ENCODE measurements at places on chromosomes 7 and 10.

DNA sequence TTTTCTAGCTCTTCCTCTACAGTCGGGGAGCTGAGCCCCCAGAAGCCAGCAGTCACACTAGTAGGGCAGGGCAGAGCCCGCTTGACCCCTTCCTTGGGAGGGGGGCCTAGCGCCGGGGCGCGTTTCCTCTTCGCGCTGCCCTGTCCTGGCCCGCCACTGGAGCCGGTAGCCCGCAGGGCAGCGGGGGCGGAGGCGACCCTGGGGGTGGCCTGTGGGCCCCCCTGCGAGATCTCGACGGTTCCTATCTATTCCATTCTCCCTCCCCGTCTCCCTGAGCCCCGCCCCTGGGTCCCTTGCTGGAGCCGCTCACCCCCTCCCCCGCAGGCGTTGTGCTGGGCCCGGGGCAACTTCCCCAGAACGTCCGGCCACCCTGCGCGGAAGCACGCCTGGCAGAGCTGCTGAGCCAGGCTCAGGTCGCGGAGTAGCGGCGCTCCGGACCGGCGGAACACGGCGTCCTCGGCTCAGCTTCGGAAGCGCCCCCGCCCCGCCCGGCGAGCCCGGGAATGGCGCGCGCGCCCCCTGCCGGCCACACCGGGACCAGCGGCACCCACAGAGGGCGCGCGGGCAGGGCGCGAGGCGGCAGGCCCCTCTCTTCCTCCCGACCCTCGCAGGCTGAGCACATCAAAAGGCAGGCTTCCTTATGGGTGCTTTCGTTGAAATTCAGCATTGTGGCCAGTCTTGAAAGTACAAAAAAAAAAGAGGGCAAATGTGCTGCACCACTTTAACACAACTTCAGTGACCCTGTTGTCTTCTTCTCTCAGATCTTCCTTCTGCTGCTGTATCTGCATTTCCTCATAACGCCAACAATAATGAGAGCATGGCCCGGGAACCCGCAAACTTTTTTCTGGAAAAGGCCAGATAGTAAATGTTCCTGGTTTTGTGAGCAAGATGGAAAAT, 327.6 kb downstream of the TNS3 start:
- DNase-seq: peak; percentile 15

DNA sequence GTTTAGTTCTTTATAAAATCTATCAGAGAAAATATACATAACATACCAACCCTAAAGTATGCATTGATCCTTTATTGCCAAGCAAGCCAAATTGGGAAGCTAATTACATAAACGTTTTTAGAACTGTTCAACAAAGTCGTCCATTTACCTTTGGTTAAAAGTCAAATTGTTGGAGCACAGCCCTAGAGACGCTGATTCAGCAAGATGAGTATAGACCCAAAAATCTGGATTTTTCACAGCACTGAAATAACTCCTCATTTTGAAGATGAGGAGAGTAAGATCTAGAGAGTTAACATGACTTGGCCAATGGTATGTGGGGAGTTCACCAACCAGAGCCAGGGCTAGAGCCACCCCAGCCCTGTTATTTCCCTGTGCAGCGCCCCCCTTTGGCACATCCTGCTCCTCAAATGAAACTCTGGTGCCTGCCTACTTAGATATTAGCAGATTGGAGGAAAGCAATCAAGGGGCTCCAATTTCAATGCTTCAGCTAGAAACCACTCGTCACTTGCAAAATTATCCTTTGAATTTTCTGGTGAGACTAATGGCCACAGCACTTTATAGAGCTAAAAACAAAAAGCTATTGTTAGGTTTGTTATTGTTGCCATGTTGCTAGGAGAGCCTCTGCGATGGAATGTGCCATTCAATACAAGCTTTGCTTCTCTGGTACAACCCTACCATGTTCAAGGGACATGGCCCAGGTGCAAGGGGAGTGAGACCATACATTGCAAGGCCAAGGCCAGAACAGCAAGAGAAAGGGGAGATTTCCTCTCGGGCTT, 132.6 kb upstream of the ZEB1 start:
- peak; percentile 32 for DNase-seq

- no peak for DNase-seq
Measured at GRCh38 chr10:30704026-30704600, 74.6 kb upstream of the LYZL2 start.

DNA sequence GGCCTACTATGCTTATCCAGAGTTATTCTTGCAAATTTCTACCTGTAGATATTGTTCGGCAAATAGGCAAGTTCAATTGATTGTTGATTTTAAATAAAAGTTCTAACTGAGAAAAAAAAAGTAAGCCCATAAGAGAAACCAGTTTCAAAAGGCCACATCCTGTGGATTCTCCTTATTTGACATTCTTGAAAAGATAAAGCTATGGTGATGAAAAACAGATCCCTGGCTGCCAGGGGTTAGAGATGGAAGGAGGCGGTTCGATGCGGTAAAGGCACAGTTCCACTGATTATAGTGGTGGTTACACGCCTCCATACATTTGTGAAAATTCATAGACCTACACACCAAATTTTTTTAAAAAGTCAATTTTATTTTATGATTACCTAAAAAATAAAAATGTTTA, 347.8 kb downstream of the KCNMA1 start:
- no peak for DNase-seq

DNA sequence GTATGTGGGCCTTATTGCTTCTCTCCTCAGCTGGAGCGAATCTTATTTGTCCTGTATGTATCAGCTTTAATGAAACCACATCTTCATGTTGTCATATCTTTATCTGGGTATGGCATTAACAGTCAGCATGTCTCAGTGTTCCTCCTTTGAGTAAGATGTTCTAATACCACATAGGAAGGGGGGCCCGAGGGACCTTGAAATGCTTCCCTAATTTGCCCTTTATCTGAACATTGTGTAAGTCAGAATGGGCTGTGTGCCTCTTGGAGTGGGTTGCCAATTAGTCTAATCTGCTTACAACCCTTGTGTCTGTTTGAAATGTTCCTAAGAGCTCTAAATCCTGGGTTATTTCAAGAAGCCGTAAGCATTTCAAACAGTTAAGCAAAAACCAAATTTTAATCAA, 623.8 kb downstream of the SUGCT start:
- no peak for DNase-seq

- DNase-seq: no peak
Measured at GRCh38 chr10:102923601-102924000, 5.5 kb downstream of the CNNM2 start.

DNA sequence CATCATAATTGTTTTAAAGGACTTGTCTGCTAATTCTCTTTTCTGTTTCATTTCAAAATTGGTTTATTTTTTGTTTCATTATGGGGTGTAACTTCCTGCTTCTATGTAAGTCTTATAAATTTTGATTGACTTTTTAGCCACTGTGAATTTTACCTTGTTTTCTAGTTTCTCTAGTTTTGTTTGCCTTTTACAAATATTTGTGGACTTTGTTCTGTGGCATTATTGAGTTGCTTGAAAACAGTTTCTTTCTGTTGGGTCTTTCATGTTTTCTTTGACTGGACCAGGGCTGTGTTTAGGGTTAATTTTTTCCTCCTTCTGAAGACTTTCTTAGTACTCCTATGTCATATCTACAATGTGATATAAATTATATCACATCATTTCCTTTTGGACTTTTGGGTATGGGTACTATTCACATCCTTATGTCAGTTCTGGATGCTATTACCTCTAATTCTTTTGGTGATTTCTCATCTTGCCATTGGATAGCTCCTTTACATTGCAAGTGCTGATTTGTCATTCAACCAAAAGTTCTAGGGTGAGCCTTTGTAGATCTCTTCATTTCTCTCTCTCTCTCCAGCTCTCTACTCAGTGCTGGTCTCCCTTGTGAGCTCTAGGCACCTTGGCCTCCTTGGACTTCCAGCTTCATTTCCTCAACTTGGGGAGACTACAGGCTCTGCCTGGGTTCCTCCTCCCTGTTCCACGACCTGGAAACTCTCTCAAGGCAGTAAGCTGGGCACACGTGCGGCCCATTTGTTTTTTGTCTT, 36.9 kb downstream of the MLLT10 start:
- no peak for DNase-seq

GRCh38 chr10:30219971-30220751, 128.9 kb downstream of the MTPAP start:
- peak; percentile 26 for DNase-seq

DNA sequence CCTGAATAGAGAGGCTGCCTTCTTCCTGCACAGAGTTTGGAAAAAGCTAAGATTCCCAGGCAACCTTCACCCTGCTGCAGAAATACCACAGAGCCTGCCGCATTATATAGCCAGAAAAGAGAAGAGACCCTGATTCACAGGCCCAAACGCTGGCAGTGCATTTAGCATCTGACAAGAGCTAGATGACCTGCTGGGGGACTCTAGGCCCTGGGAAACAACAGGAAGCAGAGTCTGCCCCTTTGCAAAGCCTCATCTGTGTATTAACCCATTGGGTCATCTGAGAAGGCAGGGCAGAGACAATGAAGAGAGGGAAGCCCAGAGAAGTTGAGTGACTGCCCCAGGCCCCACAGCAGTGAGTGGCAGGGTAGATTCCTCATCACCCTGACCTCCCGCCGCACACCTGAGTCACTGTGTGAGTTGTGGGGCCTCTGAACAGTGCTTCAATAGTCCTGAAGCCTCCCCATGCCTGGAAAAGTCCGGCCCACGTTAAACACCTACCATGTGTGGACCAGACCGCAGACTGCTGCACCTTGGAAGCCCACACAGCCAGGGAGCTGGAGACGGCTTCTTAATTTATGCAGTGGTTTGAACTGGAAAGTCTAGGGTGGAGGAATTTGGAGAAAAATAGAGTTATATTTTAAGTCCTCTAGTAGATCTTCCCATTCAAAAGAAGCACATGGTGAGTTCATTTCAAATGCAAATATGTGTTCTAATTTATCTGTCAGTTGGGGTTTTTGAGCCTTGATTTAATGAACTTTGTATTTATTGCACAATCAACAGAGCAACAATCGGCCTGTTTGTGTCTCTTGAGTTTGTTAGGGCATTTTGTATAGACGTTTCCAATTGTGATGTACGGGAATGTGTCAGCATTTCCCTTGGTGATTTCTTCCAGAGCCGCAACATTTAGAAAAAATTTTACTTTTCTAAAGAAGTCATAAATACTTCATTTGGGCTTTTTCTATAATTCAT, 80.4 kb upstream of the GPR26 start:
- DNase-seq: no peak

GRCh38 chr7:21944616-21945453, 864 bp downstream of the CDCA7L start:
- DNase-seq: peak; percentile 20

DNA sequence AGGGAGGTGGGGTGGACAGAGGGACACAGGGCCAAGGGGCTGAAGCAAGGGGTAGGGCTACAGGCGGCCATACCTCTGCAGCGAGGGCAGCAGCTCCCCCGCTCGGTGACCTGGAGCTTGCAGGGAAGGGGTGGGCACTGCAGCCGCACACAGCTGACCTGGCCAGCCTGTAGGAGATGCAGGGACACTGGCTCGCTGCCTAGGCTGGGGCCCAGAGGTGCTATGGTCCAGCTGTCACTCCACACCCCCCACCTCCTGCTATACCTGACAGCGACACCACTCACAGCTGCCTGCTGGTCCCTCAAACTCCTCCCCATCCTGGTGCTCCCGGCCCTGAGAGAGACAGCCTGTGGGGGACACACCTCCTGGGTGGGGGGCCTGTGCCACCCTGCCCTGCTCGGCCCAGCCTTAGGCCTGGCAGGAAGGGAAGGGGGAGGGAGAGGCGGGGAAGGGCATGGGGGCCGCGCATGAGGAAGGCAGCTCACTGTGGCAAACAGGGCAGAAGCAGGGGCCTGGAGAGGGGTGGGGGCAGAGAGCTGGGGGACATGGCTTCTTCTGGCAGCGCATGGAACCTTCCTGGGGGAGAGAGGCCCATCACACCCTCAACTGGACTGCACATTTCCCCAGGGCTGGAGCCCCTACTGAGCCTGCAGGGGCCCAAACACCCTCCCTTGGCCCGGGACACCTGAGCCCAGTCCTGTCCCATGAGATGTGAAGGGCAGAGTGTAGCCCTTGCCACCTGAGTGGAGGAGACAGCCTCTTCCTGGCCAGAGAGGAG, 23.9 kb downstream of the ATP6V1F start:
- DNase-seq: no peak

GRCh38 chr7:7944619-7945282, 23.8 kb upstream of the GLCCI1 start:
- peak; percentile 9 for DNase-seq

- DNase-seq: no peak
Measured at GRCh38 chr7:157409149-157409752, 72.4 kb downstream of the DNAJB6 start.

DNA sequence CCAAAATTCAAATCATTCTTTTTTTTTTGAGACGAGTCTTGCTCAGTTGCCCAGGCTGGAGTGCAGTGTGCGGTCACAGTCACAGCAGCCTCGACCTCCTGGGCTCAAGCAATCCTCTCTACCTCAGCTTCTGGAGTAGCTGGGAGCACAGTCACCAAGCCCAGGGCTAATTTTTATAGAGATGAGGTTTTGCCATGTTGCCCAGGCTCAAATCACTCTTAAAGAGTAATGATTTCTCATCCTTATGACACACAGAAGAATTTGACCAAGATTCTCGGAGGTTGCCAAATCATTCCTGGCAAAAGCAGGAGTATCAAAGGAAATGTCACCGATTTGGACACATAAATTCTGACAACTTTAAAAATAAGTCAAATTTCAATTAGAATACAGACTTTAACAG, 39.1 kb downstream of the SIRT1 start:
- DNase-seq: no peak

DNA sequence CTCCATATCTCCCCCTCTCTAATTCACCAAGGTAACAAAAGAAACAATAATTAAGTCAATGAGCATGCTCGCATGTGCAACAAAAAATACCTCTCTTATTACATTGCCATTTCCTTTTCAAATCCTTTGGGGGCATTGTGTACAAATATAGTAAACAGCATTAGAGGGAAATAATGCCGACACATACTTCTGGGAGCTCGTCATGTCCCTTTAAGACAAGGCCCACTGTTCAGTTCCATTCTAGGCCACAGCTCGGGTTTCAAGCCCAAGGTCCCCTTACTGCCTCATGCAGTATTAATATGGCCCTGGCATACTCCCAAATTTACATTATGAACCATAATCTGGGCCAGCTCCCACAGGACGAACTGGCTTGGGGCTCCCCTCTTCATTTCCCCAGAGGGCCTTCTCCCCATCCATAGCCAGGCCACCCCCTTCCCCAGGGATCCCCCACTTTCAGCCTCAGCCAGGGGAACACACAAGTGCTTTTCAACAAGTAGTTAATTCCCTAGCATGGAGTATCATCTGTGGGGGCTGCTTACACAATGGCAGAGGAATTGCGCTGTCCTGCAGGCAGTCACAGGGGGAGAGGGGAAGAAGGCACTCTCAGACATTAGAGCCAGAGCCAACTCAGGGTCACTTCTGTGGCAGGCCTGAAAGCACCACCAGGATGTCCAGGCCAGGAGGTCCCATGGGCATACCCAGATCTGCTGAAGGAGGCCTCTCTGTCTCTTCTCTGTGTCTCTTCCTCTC, 110.6 kb downstream of the KCNMA1 start:
- no peak for DNase-seq

DNA sequence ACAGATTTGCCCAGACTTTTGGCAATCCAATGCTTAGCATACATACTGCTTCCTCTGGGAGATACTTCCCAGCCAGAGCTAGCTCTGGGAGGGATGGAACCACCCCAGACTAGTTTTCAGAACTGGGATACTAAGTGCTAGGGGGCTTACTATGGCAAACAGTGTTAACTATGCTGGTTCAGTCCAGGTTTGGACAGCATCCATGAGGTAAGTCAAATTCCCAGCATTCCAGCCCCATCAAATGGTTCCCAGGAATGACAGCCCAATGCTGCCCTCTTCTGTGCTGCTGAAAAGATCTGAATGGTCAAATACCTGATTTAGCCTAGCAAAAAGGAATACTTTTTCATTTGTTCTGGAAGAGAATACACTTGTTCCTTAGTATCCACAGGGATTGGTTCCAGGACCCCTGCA, 141.7 kb upstream of the CCDC6 start:
- DNase-seq: no peak

Data from pons (tissue), 1 donor.